ENCODE measurements at places on chromosomes 2 and 18.

DNA sequence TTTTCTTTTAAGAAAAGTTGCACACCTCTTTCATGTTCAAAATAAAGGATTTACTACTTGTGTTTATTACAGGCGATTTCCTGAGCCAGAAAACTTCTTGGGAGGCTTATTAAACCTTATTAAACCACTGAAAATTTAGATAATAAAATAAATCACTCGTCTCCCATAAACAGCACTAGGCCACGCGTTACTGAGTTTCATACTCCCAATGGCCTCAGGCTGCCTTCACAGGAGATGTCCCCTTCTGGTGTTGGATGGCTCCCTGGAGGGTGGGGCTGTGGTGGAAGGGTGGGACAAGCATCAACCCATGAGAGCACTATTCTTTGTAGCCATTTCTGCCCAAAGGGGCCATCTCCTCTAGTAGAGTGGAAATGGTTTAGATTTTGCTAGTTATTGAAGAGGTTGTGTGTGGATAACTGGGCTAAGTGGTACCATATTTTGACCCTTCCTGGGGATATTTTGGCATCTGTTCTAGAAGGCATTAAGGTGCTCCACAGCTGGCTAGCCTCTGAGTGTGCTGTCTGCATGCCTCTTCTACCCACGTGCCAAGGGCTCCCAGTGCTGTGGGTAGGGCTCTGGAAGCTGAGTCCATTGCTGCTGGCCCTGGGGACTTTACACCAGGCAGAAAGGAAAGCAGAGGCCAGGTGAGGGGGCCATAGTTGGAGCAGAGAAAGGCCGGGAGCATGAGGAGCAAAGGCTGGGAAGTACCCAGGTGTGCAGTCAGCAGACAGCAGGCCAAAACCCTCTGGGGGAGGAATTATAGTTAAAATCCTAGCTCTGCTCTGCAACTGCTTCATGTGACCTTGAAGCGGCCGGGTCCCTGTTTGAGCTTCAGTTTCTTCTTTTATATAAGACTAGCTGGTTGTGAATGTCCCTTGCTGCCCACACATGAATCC, 121.7 kb upstream of the SMAD2 start:
- DNase-seq, result no peak

DNA sequence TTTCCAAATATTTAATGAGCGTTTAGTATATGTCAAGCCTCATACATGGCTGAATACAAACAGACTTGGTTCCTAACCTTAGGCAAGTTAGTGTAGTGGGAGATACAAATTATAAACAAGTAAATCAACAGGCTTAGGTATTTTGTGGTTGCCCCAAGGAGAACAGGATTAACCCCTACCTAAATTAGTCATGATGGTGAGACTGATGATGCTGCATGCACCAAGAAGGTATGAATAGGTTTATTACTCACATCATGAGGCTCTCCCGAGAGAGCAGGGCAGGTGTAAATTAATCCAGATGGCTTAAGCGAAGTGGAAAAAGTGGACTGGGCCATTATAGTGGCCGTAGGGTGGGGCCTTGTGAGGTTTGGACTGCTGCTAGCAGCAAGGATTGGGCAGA, 118.1 kb upstream of the GCFC2 start:
- no peak for DNase-seq

DNA sequence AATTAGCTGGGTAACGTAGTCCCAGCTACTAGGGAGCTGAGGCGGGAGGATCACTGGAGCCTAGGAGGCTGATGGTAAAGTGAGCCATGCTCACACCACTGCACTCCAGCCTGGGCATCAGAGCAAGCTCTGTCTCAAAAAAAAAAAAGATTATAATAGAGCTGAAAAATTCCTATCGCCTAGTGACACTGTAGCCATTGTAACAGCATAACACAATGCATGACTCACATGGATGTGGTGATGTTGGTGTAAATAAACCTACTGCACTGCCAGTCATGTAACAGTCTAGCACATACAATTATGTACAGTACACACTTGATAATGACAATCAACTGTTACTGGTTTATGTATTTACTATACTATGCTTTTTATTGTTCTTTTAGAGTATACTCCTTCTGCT, 39.6 kb downstream of the MGAT4A start:
- no peak for DNase-seq

DNA sequence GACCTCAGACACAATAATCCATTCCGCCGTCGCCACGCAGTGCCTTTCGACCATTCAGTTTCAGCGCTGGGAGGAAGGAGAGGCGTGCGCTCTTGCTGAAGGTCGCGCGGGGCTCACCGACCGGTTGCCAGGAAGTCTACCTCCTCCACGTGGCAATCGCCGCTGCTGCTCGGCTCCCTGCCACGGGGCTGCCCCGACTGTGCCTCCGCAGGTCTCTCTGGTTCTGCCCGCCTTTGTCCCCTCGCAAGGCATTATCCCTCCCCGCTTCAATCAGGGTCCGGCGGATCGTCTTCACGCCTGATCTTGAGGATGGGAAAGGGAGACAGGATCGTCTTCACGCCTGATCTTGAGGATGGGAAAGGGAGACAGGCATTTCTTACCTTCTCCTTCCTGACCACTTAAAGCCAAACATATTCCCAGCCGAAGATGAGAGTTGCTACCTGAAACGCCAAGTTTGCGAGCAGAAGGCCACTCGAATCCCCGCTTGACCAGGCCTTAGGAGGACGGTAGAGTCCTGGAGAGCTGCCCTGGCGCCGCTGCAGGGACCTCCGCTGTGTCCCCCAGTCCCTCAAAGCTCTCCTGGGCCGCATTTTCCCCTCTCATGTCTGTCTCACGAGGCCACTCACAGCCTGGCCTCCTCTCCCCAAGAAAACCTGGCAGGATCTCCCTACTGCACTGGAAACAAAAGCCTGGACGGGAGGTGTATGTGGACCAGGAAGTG, 4.3 kb upstream of the GPR45 start:
- no peak for DNase-seq

GRCh38 chr2:62348700-62349099, 152.8 kb downstream of the B3GNT2 start:
- no peak for DNase-seq

- no peak for DNase-seq
These were observed 184.1 kb upstream of the KYNU start for GRCh38 chr2:142693171-142693950.

GRCh38 chr2:227772197-227772661, 26.5 kb downstream of the SCYGR8 start:
- no peak for DNase-seq

- no peak for DNase-seq
These were observed 13.3 kb downstream of the NEU4 start for GRCh38 chr2:241822264-241822623.

GRCh38 chr2:41618754-41619153, 429.1 kb upstream of the PKDCC start:
- no peak for DNase-seq

DNA sequence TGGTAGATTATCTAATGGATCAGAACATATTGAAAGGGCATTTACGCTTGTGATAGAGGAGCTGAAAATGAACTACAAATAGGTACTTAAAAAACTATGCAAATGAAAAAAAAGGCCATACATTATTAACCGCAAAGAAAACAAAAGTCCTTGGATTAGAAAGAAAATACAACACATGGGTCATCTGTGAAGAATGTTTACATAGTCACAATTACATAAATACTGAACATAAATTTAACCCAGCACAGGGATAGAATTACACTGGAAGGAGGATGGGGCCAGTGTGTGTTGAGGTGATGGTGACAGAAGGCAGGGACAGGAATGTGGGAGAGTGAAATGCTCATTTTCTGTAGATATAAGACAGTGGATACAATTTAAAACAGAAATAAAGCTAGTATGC, 6.6 kb downstream of the NTSR2 start:
- DNase-seq, result no peak

GRCh38 chr2:106961328-106961727, 75.4 kb upstream of the ST6GAL2 start:
- no peak for DNase-seq

GRCh38 chr18:35933982-35934381, 38.5 kb upstream of the RMP24 start:
- no peak for DNase-seq

DNA sequence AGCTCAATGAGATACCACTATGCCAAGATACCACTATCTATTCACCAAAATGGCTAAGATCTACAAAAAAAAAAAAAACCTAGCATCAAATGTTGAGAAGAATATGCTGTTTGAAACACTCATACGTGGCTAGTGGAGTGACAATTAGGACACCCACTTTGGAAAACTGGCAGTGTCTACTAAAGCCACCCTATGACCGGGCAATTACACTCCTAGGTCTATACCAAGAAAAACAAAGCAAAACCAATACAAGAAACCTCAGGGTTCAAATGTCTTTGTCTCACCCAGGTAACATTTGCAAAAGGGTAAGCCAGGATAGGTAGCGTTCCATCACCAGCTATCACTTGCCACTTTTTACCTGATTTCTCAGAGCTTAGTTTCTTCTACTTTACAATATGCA, 123.6 kb upstream of the CAB39 start:
- no peak for DNase-seq

DNA sequence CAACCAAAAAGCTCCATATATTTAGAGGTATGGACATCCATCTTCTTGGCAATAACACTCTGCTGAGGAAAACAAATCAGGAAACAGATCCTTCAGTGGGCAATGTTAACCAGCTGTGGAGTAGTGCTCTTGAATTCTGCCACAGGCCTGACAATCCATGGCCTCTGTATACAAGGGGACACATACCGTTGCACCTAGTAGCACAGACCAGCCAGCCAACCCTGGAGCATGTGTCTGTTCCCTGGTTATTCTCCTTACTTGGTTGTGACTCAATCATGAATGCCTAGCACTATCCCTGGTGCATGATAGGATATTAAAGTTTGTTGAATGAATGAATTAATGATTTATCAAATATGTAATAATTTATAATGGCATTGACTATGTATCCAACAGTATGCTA, 261.4 kb upstream of the MGAT5 start:
- no peak for DNase-seq

DNA sequence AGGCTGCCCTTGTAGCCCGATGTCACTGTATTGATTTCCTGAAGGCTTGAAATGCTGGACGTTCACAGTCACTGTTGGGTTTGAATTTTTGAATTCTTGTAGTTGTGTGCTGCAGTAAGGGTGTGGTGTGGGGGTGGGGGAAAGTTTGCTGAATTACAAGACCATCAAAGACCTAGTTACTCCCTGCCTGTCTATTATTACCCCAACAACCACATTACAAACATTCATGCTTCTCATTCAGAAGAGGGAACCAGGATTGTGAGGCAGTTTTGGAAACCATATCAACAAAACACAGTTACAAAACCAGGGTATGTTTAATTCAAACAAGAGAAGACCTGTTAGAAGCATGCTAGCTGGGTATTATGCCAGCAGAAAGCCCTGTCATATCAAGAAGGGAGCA, 85.8 kb downstream of the CLHC1 start:
- DNase-seq, result no peak

All from CD4-positive, alpha-beta T cell treated with Interleukin-15 for 1 hour (primary cell).